ENCODE measurements at places on chromosomes 5 and 9.

- peaks cover 42% of the 10 kb centered on the region for H3K36me3 ChIP-seq
- H3K27ac ChIP-seq: no peak overlapping the region
- no peak for DNase-seq
- no peaks in the 10 kb centered on the region for H3K27me3 ChIP-seq
Measured at GRCh38 chr5:143373076-143373475, 30.4 kb downstream of the NR3C1 start.

GRCh38 chr5:19099195-19099594 is 888.8 kb downstream of the CDH18 start:
- no peak overlapping the region for H3K27ac ChIP-seq
- no peaks in the 10 kb centered on the region for H3K27me3 ChIP-seq
- no peak for DNase-seq

DNA sequence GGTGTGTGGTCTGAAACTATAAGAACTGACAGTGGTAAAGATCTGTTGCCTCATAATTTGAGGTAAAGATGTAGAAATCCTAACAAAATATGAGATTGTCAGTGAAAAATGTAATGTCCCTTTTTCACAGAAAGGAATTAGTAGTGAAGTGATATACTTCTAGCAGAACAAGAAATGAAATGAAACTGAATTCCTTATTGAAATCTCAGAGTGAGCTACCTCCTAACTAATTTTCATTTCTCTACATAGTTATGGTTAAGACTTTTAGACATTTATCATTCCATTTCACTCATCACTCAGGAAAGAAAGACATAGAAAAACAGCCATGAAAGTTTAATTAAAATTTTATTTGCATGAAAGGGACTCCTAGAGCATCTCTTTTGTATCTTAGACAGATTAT is 48.7 kb downstream of the TMEM174 start:
- no peak overlapping the region for H3K4me3 ChIP-seq
- no peak overlapping the region for H3K27ac ChIP-seq
- DNase-seq: no peak
- H3K4me1 ChIP-seq: no peaks in the 10 kb centered on the region
- peaks cover 62% of the 10 kb centered on the region for H3K27me3 ChIP-seq

- H3K27me3 ChIP-seq: no peaks in the 10 kb centered on the region
- H3K36me3 ChIP-seq: no peaks in the 10 kb centered on the region
- H3K4me3 ChIP-seq: no peak overlapping the region
- H3K4me1 ChIP-seq: no peaks in the 10 kb centered on the region
Measured at GRCh38 chr9:86471171-86471815, 117.1 kb upstream of the TUT7 start.

- H3K4me3 ChIP-seq: no peak overlapping the region
- no peak overlapping the region for H3K27ac ChIP-seq
- H3K36me3 ChIP-seq: no peaks in the 10 kb centered on the region
- DNase-seq: no peak
Measured at GRCh38 chr9:26142201-26142600, 464.0 kb upstream of the TUSC1 start.

GRCh38 chr5:139593716-139594319 is 32.7 kb downstream of the UBE2D2 start:
- DNase-seq: no peak
- no peak overlapping the region for H3K4me3 ChIP-seq
- H3K27ac ChIP-seq: peak overlapping the region; percentile 6
- H3K4me1 ChIP-seq: peaks cover 21% of the 10 kb centered on the region

GRCh38 chr5:107203243-107203642 is 467.5 kb downstream of the EFNA5 start:
- H3K27ac ChIP-seq: no peak overlapping the region
- H3K4me1 ChIP-seq: no peaks in the 10 kb centered on the region
- no peaks in the 10 kb centered on the region for H3K36me3 ChIP-seq
- no peak for DNase-seq

DNA sequence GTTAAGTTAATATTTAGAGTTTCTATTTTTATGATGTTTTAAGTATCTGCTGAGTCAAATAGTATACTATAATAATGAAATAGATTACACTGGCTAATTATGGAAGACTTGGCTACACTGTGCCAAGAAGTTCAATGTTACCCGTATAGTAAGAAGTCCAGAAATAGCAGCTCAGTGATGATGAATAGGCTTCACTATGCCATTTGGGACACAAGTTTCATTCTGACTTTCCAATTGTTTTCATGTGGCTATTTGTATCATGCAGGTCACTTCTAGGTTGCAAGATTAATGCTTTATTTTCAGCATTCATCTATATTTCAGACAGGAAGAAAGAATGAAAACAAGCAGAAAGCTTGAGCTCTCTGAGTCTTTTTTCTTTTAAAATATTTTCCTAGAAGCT is 194.5 kb upstream of the RIOK2 start:
- H3K27ac ChIP-seq: no peak overlapping the region
- H3K4me3 ChIP-seq: no peak overlapping the region
- no peaks in the 10 kb centered on the region for H3K4me1 ChIP-seq
- DNase-seq: no peak
- H3K27me3 ChIP-seq: no peaks in the 10 kb centered on the region
- H3K36me3 ChIP-seq: no peaks in the 10 kb centered on the region

GRCh38 chr9:113630386-113631136 is 167.0 kb downstream of the RGS3 start:
- H3K4me3 ChIP-seq: no peak overlapping the region
- no peaks in the 10 kb centered on the region for H3K36me3 ChIP-seq
- H3K4me1 ChIP-seq: peaks cover 10% of the 10 kb centered on the region
- DNase-seq: no peak

GRCh38 chr5:159947708-159948358 is 31.6 kb downstream of the ADRA1B start:
- H3K27ac ChIP-seq: no peak overlapping the region
- peaks cover 3% of the 10 kb centered on the region for H3K27me3 ChIP-seq
- no peak for DNase-seq
- no peak overlapping the region for H3K4me3 ChIP-seq

DNA sequence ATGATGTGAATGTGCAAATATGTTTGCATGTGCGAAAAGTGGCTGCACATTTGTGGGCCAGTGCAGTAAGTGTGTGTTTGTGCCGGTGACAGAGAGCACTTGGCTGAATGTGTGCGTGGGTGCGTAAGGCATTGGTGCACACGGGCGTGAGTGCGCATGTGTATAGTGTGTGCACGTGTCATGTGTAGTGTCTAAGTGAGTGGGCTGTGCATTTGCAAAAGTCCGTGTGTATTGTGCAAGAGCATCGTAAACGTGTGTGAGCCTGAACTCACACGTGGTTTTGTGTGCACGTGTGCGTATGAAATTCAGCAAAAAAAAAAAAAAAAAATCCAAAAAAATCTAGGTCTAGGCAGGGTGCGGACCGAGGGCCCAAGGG is 6.5 kb upstream of the EBF1 start:
- DNase-seq: no peak
- H3K4me3 ChIP-seq: no peak overlapping the region
- no peaks in the 10 kb centered on the region for H3K36me3 ChIP-seq

DNA sequence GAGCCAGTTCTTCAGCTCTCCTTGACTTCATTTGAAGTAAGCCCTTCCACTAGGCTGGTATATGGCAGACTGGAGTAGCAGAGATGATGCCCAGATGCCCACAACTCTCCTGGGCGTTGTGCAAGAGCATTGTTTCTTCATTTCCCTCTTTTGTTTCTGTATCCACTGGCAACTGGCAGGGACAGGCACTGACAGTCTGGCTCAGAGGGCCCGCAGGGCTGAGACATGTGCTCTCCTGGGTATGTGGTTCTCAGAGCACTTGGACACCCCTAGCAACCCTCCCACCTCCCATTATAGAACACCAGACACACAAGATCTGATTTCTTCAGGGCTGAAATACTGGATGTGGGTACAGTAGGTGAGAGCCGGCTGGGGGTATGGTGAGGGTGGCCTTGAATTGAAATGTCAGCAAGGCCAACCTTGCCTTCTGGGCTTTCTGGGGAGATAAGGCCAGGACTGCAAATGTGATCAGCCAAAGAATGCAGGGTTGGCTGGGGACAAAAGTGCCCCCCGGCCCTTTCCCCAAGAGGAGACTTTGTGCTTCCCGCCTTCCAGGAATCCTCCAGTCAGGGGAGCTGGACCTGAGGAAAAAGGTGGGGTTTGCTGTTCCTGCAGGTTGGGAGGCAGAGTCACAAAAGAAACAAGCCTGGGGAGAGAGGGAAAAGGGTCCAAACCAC is 28.6 kb upstream of the CTNNA1 start:
- H3K27me3 ChIP-seq: no peaks in the 10 kb centered on the region
- peaks cover 7% of the 10 kb centered on the region for H3K4me1 ChIP-seq
- H3K36me3 ChIP-seq: no peaks in the 10 kb centered on the region
- H3K4me3 ChIP-seq: no peak overlapping the region
- peak; percentile 81 for DNase-seq
- H3K27ac ChIP-seq: no peak overlapping the region

GRCh38 chr5:62083247-62083646 is 222.8 kb upstream of the KIF2A start:
- no peaks in the 10 kb centered on the region for H3K36me3 ChIP-seq
- no peak for DNase-seq
- no peaks in the 10 kb centered on the region for H3K27me3 ChIP-seq
- H3K4me1 ChIP-seq: no peaks in the 10 kb centered on the region
- H3K27ac ChIP-seq: no peak overlapping the region

- no peak for DNase-seq
- no peaks in the 10 kb centered on the region for H3K27me3 ChIP-seq
- H3K4me3 ChIP-seq: no peak overlapping the region
- no peaks in the 10 kb centered on the region for H3K36me3 ChIP-seq
- H3K27ac ChIP-seq: no peak overlapping the region
Measured at GRCh38 chr9:121242219-121242958, 25.6 kb upstream of the GSN start.

DNA sequence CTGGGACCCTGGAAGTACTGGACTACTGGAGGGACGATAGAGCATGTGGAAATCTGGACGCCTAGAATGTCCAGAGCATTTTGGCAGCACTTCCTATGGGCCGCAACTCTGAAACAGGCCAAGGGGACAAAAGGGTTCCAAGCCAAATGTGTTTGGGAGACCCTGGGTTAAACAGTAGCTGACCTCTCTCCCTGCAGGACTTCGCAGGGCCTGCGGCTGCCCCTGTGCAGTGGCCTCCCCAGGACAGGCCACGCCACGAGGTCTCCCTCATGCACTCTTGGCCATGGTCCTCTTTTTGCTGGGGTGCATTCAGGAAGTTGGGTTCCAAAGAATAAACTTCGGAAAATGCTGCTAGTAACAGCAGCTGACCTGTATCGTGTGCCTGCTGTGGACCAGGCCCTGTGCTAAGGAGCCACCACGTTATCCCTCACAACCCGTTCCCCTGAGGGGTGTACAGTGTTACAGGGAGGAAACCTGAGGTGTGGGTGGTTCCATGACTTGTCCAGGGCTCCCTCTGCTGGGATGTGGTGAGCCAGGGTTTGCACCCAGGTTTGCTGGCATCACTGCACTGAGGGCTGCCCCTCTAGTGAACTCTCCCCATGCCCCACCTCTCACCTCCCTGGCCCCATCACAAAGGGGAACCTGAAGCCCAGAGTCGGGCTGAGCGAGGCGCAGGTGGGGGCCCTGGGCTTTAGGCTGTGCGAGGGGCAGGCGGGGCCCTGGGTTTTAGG is 79.4 kb downstream of the AMBP start:
- no peak overlapping the region for H3K4me3 ChIP-seq
- no peaks in the 10 kb centered on the region for H3K27me3 ChIP-seq
- peaks cover 7% of the 10 kb centered on the region for H3K4me1 ChIP-seq
- no peaks in the 10 kb centered on the region for H3K36me3 ChIP-seq
- DNase-seq: no peak
- H3K27ac ChIP-seq: no peak overlapping the region

DNA sequence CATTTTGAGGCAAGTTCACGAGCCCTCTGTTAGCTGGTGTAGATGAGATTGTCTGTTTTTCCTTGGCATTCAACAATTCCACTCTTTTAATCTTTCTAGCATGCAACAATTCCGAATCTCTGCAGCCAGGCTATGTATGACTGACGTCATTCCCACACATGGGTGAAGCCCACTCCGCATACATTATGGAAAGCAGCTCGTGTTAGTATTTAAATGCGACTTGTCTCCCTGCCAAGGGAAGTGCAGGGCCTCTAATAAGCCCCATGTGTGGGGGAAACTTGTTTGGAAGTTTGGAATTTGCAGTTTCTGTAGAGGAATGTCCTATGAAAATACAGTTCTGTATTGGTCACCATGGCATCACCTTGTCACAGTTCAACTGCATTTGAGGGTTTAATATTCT is 146.0 kb upstream of the FBXL7 start:
- H3K27me3 ChIP-seq: no peaks in the 10 kb centered on the region
- H3K4me3 ChIP-seq: no peak overlapping the region
- H3K27ac ChIP-seq: no peak overlapping the region
- no peaks in the 10 kb centered on the region for H3K36me3 ChIP-seq
- no peaks in the 10 kb centered on the region for H3K4me1 ChIP-seq

- DNase-seq: no peak
- peak overlapping the region; percentile 44 for H3K4me3 ChIP-seq
- H3K27me3 ChIP-seq: peaks cover 32% of the 10 kb centered on the region
- no peaks in the 10 kb centered on the region for H3K36me3 ChIP-seq
Measured at GRCh38 chr5:140038373-140038957, 4.6 kb downstream of the NRG2 start.

DNA sequence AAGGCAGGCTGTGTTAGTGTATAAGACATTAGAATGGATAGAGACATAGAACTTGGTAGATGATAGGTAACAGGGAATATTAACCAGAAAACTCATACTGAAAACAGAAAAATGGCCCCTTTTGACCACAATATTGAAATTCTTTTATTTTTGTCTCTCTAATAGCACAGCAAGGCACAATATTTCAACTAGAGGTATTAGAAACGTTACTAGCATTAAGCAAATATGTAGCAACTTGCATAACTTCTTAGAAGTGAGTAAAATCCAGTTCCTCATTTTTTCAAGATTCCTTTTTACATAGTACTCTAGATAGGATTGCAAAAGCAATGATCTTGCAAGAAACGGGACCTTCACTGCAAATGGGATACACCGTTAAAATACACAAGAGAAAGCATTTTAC is 102.7 kb upstream of the VCAN start:
- peak overlapping the region; percentile 93 for H3K27ac ChIP-seq
- H3K27me3 ChIP-seq: no peaks in the 10 kb centered on the region
- H3K4me3 ChIP-seq: peak overlapping the region; percentile 0
- DNase-seq: peak; percentile 76
- no peaks in the 10 kb centered on the region for H3K36me3 ChIP-seq

- no peak overlapping the region for H3K27ac ChIP-seq
- no peaks in the 10 kb centered on the region for H3K4me1 ChIP-seq
- H3K27me3 ChIP-seq: no peaks in the 10 kb centered on the region
- no peak overlapping the region for H3K4me3 ChIP-seq
- DNase-seq: no peak
- H3K36me3 ChIP-seq: no peaks in the 10 kb centered on the region
Measured at GRCh38 chr9:71001780-71002386, 119.5 kb downstream of the TRPM3 start.

- peak overlapping the region; percentile 77 for H3K27ac ChIP-seq
- no peak overlapping the region for H3K4me3 ChIP-seq
- H3K36me3 ChIP-seq: peaks cover 39% of the 10 kb centered on the region
- DNase-seq: peak; percentile 34
- no peaks in the 10 kb centered on the region for H3K27me3 ChIP-seq
Measured at GRCh38 chr9:79591458-79591857, 19.7 kb downstream of the TLE4 start.

- H3K27ac ChIP-seq: no peak overlapping the region
- H3K36me3 ChIP-seq: no peaks in the 10 kb centered on the region
- no peak overlapping the region for H3K4me3 ChIP-seq
- DNase-seq: no peak
Measured at GRCh38 chr5:142654578-142655058, 31.3 kb downstream of the FGF1 start.
